Hematopoietic multipotent progenitor cell treated with erythropoietin and hydrocortisone succinate and interleukin-3 and kit ligand, for 6 days (in vitro differentiated cells): ENCODE measurements at places on chromosomes 4 and X.

GRCh38 chr4:31374256-31374960 is 654.2 kb downstream of the PCDH7 start:
- no peak for DNase-seq

GRCh38 chrX:20409991-20410390 is 143.3 kb upstream of the RPS6KA3 start:
- DNase-seq, result no peak

GRCh38 chr4:168648929-168649328 is 152.1 kb downstream of the PALLD start:
- DNase-seq, result no peak

DNA sequence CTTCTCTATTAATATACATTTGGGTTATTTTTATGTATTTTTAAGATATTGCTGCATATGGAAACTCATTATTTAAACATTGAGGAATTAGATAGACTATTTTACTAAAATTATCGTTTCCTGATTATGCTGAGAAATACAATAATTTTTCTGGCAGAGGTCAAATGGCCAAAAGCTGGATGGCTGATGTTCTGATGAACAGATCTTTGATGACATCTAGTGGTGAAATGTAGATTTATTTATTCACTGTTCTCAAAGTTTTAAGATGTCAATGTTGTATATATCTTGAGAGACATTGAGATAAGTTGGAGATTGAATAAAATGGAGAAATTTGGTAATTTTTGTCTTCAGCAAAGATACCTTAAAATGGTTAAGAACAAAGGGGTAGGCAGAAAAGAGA is 96.2 kb downstream of the UGT8 start:
- peak; percentile 71 for DNase-seq

DNA sequence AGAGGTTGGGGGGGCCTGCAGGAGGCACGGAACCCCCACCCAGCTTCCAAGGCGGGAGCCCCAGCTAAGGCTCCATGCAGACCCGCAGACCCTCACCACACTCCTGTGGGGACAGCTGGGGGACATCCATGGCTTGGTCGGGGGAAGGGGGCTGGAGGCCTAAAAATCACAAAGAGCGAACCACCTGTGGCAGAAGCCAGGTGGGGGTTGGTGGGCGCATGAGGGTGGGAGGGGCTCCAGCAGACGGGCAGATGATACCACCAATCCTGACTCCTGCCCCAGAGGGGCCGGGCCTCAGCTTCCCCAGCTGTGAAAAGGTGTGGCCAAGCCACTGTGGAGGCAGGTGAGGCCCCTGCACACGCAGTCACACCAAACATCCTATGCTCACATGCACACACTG is 111.6 kb downstream of the FAM53A start:
- DNase-seq, result no peak

DNA sequence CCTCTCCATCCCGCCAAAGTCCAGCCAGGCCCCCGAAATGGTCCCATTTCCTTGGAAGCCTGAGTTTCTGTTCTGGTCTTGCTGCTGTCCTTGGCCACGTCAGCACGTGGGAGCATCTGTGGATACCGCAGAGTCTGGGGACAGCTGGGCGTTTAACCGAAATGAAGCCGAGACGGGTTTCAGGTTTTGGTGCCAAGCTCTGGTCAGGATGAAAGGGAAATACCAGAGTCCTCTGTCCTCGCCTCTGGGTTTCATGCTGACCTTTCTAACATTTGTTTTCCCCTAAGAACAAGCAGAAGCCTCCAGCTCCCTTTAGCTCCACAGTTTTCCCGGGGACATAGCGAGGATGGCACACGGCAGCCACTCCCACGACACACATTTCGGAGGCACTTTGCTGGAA is 19.7 kb downstream of the SHOX start:
- DNase-seq, result no peak

DNA sequence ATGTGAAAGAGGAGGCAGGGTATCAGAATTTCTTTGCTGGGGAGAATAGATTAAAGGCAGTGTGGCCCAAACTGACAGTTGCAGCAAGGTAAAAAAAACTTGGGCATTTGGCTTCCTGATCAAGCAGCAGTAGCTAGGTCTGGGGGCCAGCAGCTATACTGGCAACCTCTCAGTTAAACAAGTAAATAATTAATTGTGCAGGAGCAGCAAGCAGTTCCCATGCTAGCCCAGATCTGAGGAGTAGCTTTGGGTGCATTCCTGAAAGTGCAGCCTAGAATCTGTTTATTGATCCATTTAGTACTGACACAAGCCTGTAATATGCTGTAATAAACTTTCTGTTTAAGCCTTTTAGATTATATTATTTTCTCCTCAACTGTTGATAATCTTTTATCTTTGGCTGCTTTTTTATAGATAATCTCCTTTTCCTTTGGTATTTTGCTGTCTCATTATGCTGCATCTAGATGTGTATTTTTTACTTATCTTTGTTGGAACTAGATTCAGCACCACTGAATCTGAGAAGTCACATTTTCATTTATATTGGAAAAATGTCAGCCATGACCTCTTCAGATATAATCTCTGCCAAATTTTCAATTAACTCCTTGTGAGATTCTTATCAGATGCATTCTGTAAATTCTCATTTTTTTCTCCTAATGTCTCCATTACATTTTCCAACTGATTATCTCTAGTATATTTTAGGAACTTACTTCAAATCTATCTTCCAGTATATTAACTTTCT is 276.3 kb downstream of the STPG2 start:
- DNase-seq, result no peak

- DNase-seq, result no peak
These were observed 31.7 kb upstream of the ZNF41 start for GRCh38 chrX:47514533-47515235.

DNA sequence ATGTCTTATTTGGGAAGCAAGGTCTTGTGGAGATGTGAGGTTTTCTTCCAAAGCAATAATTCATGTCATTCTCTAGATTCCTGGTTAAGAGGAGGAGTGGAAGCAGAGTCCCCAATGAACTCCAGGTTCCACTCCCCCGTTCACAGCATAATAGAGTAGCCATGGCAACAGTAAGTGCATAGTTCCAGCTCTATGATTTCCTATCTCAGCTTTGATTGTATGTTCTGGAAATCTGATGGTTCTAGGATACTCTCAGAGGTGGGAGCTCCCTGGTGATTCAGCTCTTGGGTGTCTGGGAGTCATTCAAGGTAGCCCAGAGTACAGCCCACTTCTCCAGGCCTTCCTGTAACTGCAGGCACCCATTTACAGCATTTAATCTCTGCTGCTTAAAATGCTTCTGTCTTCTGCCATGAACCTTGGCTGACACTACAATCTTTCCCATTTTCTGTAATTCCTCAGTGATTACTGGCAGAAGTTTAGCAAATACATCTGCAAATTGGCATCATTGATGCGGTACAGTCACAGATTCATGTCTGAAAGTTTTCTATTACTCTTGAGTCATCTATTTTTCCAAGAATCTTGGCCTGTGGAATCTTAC is 242.0 kb downstream of the MAPK10 start:
- DNase-seq, result no peak

DNA sequence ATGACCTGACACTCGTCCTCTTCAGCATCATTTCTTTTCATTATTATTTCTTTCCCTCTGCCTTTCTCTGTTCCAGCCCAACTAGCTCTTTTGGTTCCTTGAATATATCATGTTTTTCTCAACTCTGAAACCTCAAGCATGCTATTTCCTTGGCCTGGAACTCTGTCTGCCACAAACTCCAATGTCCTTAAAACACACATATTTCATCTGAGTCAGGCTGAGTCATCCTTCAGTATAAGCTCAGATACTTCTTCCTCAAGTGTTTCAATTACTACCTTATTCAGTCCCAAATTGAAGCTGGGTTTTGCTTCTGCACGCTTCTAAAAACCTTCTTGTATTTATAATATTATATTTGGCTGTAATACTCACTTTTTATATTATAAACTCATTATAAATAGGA is 424.2 kb downstream of the PDGFC start:
- DNase-seq, result no peak

GRCh38 chr4:174056959-174057358 is 226.5 kb downstream of the FBXO8 start:
- DNase-seq, result peak; percentile 10

DNA sequence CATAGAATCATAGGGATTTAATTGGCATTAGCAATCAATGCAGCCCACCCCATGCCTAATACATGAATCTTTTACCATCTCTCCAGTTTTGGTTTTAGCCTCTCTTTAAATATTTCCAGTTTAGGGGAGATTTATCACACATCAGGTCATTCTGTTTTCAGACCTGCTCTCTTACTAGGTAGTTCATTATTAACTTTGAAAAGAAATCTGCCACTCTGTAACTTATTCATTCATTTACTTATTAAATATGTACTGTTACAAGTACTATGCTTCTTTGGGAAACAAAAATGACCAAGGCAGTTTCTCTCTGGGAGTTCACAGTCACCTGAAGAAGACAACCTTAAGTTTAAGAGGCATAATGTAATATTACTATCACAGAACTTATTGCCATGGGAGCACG is 62.1 kb downstream of the USO1 start:
- no peak for DNase-seq

DNA sequence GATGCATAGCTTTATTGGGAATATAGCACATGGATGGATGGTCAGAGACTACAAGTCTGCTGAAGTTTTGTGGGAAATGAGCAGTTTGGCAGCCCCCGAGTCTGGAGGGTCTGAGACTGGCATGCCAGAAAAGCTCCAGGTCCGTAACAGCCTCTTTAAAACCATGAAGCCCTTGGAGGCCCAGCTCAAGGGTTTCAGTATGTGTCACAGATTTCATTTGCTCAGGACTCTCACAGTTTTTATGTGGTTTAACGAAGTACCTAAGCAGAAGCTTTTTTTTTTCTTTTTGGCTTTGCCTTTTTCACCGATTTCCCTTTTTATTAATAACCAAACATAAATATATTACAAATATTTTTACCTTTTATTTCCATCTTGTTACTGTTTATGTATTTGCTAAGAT is 30.6 kb upstream of the TMEM184C start:
- no peak for DNase-seq

- DNase-seq, result no peak
These were observed 275.2 kb downstream of the SPRY1 start for GRCh38 chr4:123671636-123672404.

DNA sequence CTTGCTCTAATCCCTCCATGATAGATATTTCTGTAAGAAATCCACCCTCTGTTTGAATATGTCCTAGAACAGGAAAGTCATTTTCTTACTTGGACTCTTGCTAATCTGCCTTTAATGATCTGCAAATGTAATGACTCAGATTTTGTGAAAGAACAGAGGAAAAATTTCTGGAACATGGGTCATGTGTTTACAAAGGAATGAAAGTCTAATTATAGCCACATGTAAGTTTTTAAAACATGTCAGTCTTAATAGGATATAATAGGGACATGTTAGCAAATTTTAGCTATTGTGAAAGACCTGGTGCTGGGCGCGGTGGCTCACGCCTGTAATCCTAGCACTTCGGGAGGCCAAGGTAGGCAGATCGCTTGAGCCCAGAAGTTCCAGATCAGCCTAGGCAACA is 47.6 kb downstream of the GRK4 start:
- DNase-seq, result no peak

- DNase-seq, result no peak
These were observed 21.1 kb downstream of the ART3 start for GRCh38 chr4:76095568-76095967.

- no peak for DNase-seq
These were observed 51.5 kb upstream of the GPRIN3 start for GRCh38 chr4:89358935-89359638.

GRCh38 chr4:180341926-180342325 is 1901.3 kb upstream of the TENM3 start:
- no peak for DNase-seq

DNA sequence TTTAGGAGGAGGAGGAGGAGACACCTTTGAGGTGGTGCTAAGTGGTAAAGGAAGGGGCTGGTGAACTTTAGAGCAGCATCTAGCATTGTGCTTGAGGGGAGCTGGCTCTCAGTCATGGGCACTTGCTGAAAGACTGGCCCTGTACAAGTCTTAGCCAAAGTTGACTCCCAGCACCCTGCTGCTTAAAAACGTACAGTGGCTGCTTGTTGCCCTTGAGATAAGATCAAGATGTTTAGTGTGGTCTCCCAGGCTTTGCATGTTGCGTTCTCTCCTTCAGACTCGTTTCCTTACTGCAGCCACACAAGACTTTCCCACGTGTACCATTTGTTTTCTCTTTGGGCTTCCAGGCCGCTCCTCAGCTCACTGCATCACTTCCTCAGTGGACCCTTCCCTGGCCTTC is 1.8 kb downstream of the MED28 start:
- DNase-seq, result peak; percentile 56
